ENCODE measurements at places on chromosomes 4 and X.
A peak's percentile ranks its signal among the peaks of the same experiment; 100 is the strongest.

- DNase-seq: no peak
Measured at GRCh38 chrX:41449615-41450014, 2.5 kb downstream of the NYX start.

GRCh38 chrX:65874765-65875164 lies 165.1 kb downstream of the VSIG4 start:
- DNase-seq: no peak

DNA sequence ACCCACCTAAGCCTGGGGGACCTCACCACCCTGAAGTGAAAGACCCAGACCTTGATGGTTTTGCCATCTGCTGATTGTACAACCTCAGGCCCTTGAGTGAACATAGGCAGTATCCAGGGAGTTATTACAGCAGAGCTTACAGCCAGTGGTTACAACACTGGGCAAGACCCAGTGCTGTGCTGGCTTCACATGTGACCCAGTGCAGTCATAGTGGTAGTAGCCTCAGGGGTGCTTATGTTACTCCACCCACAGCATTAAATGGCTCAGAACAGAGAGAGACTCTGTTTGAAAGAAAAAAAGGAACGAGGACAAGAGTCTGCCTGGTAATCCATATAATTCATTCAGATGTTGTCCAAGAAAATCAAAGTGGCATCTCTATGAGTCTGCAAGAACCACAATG lies 45.2 kb upstream of the DACH2 start:
- DNase-seq: no peak

GRCh38 chr4:36533944-36534343 lies 252.5 kb downstream of the DTHD1 start:
- DNase-seq: no peak

- DNase-seq: no peak
Measured at GRCh38 chrX:129723511-129723910, 15.3 kb upstream of the XPNPEP2 start.

DNA sequence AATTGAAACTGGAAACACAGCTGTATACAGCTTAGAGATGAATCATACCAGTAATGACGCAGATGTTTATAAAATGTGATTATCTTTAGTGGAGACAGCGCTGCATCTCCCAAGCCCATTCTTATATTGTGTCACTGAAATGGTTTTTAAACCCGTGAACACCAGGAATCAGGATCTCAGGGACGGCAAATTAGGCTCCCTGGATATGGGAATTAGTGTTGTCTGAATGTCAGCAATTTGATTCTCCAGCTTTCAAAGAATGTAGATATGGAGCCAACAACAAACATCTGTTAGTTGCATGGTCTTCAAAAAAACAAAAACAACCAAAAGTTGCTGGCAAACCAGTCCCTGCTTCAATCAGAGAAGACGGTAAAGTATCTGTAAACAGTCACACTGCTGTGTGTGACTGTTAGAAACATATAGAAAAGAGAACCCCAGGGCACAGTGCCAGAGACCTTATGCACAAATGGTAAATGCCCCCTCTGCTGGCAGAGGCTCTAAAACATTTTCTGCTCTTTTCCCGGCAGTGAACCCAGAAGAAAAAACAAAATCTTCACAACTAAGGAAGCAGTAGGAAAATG lies 351.9 kb upstream of the FTHL17 start:
- peak; percentile 65 for DNase-seq

GRCh38 chr4:124977045-124977444 lies 264.5 kb upstream of the ANKRD50 start:
- DNase-seq: no peak

- no peak for DNase-seq
Measured at GRCh38 chr4:111198446-111198845, 575.6 kb upstream of the PITX2 start.

- no peak for DNase-seq
Measured at GRCh38 chr4:165364452-165365080, 14.2 kb upstream of the CPE start.

- no peak for DNase-seq
Measured at GRCh38 chr4:7899184-7899869, 40.3 kb downstream of the AFAP1 start.

- DNase-seq: peak; percentile 2
Measured at GRCh38 chrX:54560411-54560810, 30.4 kb downstream of the GNL3L start.

- no peak for DNase-seq
Measured at GRCh38 chr4:119139311-119139710, 3.7 kb downstream of the MYOZ2 start.

GRCh38 chrX:11109968-11110367 lies 1.2 kb upstream of the HCCS start:
- DNase-seq: no peak

DNA sequence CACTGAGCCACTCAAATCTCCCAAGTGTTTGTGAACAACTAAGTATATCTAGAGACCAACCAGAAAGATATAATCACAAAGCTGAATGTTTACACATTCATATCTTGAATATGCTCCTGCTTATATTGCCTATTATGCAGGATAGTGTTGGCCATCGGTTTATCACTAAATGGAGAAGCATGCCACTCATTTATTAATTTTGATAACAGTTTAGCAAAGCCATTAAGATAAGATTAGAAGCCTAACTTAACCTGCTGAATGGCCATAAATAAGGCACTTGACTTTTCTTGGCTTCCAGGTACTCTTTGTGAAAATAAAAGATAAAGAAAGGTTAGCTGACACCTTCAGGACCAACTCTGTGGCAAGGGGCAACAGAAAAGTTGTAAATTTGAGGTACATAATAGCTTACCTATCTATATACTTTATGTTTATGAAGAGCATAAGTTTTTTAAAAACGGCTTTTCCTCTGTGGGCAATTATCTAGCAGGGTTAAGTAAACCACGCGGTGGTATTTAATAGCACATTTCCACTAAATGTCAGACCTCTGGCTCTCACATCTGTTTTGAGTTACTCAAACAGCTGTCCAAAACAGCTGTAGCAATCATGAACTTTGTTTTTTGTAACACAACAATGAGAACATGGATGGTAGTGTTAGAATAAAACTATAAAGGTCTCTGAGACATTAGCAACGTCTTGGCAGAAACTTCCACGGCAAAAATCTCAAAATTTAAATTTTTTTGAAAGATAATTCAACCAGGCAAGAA lies 58.8 kb upstream of the FTHL17 start:
- DNase-seq: no peak

DNA sequence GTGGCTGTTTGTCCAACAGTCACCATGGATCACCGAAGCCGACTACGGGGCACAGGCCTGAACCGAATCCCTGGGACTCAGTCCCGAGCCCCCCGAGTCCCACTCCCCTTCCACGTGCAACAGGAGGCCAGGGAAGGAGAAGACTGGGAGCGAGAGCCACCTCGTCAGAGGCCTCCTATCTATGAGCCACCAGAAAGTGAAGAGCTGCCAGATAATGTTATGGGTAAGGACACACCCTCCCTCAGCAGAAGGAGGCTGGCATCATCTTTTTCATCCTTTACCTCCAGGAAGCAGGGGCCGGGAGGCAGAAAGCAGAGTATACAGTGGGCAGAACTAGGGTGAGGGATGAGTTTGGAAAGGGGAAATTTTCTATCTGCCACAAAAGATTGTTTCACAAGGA lies 2.8 kb upstream of the PRDX4 start:
- no peak for DNase-seq

DNA sequence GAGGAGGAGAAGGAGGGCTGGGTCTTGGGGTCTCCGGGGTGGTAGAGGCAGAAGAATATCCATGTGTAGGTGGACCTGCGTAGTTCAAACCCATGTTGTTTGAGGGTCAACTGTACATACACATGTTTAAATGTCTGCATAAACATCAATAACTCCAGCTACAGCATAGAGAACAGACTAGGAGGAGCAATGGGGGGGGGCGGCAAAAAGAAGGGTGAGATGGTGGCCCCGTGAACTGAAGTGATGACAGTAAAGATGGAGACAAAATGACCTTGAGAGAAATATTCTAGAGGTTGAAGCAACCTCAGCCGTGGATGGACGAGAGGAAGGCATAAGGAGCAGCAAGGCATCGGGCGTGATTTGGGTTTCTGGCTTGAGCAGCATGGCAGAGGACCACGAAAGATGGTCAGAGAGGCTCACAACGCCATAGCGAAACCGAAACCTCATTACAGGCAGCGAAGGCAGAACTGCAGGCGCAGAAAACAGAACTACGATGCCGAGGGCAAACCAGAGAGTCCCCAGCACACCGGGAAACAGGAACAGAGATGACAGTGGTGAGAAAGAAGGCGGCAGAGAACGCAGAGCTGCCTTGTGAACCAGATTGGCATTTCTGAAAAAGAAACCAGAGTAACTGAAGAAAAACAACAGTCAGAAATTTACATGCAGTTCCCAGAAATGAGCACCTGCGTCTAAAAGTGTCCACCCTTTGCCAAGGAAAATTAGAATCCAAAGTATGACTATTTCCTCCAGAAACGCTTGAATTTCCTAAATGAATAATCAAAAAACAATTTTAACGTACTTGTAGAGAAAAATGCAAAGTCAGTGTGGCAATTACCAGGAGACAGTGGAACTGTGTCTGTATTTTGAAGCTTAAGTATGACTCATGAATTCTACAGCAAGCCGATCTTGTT lies 50.3 kb upstream of the ENPP6 start:
- peak; percentile 76 for DNase-seq

DNA sequence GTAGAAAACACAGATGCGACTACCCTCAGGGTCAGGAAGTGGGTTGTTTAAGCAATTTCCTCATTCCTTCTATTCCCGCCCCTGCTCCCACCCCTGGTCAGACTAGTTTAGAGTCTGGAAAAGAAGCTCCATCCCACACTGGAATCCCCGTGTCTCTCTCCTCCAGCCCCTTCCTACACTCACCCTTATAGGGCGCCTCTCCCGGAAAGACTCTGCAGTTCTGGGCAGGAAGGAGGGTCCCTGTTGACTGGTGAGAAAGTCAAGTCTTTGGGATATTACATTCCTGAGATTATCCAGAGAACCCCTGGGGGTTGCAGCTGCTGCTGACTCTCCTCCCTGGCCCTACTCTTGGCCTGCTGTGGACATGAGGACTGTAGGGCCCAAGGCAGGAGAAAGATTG lies 11.9 kb downstream of the STARD8 start:
- no peak for DNase-seq

DNA sequence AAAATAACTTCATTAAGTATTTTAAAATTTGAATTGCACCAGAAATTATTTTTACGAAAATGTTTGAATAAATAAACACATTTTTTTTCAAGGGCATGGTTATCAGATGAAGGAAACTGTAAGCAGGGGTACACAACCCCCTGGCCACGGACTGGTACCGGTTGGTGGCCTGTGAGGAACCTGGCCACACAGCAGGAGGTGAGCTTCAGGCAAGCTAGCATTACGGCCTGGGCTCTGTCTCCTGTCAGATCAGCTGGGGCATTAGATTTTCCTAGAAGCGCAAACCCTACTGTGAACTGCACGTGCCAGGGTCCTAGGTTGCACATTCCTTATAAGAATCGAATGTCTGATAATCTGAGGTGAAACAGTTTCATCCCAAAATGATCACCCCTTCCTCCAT lies 1499.7 kb upstream of the AGA start:
- DNase-seq: no peak

GRCh38 chrX:43121637-43122036 lies 343.7 kb upstream of the PPP1R2C start:
- DNase-seq: no peak

DNA sequence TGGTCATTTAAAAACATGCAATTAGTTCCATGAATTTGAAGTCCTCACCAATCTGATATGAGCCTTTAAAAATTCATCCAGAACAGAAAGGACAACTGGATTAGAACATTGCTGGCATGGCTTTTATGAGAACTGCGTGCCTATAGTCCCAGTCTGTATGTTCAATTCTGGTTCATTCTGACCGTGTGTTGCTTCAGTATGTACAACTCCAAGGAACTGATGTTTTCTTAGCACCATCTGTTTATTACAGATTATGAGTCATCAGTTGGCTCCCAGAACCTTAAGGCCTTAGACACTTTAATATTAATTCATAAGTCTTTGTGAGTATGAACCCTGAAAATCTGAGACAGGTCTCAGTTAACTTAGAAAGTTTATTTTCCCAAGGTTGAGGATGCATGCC lies 115.0 kb downstream of the CEP44 start:
- DNase-seq: peak; percentile 77

DNA sequence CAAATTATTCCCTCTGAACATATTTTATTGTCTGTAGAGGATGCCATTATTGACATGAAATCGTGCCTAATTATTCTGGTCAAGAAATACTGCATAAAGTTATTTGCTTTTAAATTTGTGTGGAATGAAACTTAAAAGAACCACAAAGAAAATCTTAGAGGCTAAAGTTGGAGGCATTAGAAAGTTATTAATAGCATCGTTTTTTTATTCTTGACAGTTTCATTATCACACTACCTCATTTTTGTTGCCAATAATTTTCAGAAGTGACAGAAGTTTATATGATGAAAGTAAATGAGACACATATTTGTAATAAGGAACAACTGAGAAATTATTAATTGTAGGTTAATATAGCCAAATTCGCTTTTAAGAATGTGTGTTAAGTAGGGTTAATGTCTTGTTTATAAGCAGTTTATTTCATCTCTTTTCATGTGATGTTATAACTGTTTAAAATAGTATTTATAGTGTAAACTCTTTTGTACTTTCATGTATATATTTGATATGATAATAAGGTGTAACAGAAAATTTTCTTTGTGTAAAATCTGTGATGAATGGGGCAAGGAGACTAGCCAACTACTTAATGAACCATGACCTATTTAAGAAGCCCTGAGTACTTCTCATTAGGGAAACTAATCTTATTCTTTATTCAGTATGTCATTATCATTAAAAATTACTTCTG lies 54.5 kb upstream of the GRIA2 start:
- DNase-seq: no peak

DNA sequence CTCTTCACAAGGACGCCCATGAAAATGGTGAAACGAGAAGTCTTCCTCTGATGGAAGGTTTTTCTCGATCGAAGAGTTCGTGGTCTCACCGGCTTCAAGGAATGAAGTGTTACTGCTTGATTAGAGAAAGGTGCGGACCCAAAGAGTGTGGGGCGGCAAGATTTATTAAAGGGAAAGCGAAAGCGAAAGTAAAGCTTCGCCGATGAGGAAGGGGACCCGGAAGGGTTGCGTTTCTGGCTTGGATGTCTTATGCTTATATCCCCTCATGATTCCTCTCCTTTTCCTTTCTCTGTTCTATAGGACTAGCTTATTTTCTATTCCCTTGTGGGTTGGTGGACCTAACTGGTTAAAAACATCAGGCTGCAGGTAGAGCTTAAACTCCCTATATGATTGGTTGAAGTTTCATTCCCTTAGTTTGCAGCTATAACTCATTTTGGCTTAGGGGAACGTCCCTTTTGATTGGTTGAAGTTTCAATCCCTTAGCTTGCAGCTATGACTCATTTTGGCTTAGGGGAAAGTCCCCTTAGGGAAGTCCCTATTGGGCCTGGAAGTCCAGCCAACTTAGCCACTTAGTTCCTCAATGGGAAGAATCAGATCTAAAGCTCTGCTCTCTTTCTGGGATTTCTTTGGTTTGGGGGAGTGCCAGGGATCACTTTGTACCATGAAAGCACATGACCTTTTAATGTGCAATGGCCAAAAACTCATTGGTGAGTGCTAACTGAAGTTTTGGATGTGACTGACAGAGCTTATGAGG lies 1025.0 kb upstream of the PCDH10 start:
- DNase-seq: no peak

DNA sequence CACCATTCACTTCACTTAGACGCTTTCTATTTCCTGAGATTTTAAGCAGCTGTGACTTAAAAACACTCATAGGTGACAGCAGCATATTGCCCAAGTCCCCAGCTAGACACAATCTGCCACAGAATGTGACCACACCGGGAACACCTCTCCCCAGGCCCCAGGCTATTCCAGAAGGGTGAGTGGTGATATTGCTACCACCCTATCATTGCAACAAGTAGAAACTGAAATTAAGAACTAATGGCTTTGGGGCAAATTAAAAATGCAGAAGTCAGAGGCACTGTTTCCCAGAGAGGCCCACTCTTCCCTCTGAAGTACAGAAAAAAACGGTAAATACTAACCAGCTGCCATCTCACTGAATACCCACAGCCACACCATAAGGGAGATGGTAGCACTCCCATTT lies 35.0 kb downstream of the QDPR start:
- DNase-seq: no peak
